DMS 273 treated with DMSO at 0.1 percent for 48 hours (cell line): ENCODE measurements at places on chromosomes 7 and 10.

- DNase-seq = no peak
Measured at GRCh38 chr10:48533951-48534720, 70.7 kb downstream of the ARHGAP22 start.

DNA sequence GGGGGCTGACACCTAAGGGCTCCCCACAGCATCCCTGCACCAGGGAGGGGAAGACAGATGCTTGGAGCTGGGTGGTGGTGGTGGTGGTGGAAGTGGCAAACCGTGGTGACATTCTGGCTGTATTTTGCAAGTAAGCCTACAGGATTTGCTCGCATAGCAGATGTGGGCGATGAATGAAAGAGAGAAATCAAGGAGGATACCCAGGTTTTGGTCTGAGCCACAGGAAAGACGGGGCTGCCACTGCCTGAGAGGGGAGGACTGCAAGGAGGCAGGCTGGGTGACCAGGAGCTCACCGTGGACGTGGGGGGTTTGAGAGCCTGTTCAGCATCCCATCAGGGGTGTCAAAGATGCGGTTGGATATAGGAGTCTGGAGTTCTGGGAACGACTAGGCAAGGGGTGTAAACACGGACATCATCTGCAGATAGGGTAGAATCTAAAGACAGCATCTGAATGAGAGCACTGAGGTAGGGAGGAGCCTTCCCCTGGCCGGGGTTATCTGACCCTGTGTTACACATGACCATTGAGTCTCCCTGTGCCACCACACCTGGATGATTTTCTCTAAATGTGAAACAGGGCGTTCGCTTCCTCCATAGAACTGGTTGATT, 49.7 kb downstream of the TSPAN15 start:
- DNase-seq = no peak

- DNase-seq = no peak
Measured at GRCh38 chr10:48199580-48200377, 74.7 kb downstream of the FRMPD2 start.

DNA sequence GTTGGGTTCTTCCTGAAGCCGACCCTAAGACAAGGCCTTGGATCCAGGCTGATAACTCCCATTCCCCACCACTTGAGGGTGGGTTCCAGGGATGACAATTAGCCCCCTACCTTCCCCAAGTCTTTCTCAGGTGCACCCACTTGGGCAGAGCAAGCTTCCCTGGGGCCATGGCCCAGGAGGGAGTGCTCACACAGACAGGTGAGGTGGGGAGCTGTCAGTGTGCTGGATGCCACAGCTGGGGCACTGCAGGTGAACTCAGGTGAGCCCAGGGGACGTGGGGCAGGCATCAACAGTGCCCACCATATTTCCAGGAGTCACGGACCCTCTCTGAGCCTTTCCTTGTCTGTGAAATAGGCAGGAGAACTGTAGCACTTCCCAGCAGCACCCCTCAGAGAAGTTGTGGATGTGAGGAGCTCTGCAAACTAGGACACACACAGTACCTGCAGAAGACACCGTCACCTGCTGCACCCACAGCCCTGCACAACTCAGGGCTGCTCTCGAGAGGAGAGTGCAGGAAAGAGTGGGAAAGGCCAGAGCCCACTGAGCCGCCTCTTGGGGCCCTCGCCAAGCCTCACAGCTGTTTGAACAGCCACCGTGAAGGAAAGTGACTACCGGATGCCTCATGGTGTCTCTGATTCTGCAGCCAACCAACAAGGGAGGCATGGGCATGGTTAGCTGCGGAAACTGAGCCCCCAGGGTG, 17.9 kb downstream of the SH3PXD2A start:
- no peak for DNase-seq

DNA sequence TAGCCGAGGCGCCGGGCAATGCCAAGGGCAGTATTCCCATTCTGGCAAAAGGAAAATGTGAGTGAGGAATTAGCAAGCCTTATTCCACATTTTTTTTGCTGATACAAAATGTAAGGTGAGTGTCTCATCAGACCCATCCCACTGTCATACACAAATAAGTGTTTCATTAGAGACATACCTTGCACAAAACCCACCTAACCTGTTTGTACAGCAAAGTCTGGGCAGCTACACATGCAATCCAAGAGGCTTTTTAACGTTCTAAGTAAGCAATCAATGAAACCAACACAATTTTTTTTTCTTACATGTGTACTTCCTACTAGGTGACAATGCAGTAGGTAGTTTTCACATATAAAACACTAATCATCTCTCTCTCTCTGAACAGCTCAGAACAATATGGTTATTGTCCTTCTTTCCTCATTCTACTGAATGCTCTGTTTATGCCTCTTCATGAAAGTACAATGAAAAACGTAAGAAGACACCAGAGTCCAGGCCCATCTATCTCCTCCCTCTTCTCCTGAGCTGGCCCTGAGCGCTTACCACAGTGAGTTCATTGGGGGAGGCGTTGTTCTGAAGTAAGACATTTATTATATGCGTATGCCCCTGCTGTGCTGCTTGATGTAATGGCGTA, 217.2 kb downstream of the ANK3 start:
- DNase-seq = no peak
